Activated naive CD4-positive, alpha-beta T cell treated with anti-CD3 and anti-CD28 coated beads, Interleukin-2, amount 10 ng/mL, durations not matched to agents 5 hours and 36 hours (primary cell): ENCODE measurements at places on chromosomes 6 and 20. TPM values are rescaled to one million over a fixed set of nuclear protein-coding genes. Genes with fewer than 3 reads are reported as not detected.

DACT2 gene
- not detected for total RNA-seq

OR10C1 gene
- not detected for total RNA-seq

GPX5 gene
- not detected for total RNA-seq

OR2H2 gene
- not detected for total RNA-seq

OR2H1 gene
- not detected for total RNA-seq

BEND6 gene
- total RNA-seq = not detected

GNMT gene
- 0.45 TPM for total RNA-seq

PSORS1C1 gene
- total RNA-seq = not detected

REV3L gene
- total RNA-seq = 15.5 TPM

CLPSL2 gene
- not detected for total RNA-seq

ENPP1 gene
- not detected for total RNA-seq

DHX35 gene
- total RNA-seq = 7.5 TPM

CDC5L gene
- total RNA-seq = 21.5 TPM

NOX3 gene
- total RNA-seq = not detected

ASIP gene
- not detected for total RNA-seq

ABHD16B gene
- 0.13 TPM for total RNA-seq

FAM209B gene
- total RNA-seq = 1.1 TPM

TCP11 gene
- not detected for total RNA-seq

GHRH gene
- total RNA-seq = not detected

C6orf58 gene
- not detected for total RNA-seq

IRF4 gene
- 273 TPM for total RNA-seq

STX11 gene
- total RNA-seq = 9.9 TPM

PACSIN1 gene
- 1.8 TPM for total RNA-seq

C20orf144 gene
- total RNA-seq = 0.18 TPM

OR2B6 gene
- 0.23 TPM for total RNA-seq

ZHX3 gene
- total RNA-seq = 10.7 TPM

MAD2L1BP gene
- 35.6 TPM for total RNA-seq

MMS22L gene
- 26.3 TPM for total RNA-seq

RNF182 gene
- total RNA-seq = not detected

SYNJ2 gene
- 31.7 TPM for total RNA-seq

HSPA12B gene
- total RNA-seq = not detected

NOTCH4 gene
- 0.48 TPM for total RNA-seq

ADGB gene
- total RNA-seq = not detected

FAM83C gene
- not detected for total RNA-seq

RFX6 gene
- total RNA-seq = not detected

TNNC2 gene
- total RNA-seq = not detected

EPPIN gene
- not detected for total RNA-seq

KCNQ5 gene
- 6.2 TPM for total RNA-seq

VAPB gene
- total RNA-seq = 27.4 TPM

CPXM1 gene
- total RNA-seq = 0.10 TPM

CD40 gene
- 0.71 TPM for total RNA-seq

DZANK1 gene
- total RNA-seq = 1.0 TPM

CSE1L gene
- 60.4 TPM for total RNA-seq

SEL1L2 gene
- not detected for total RNA-seq
